ENCODE measurements at places on chromosomes 16 and 17. TPM values are rescaled to one million over a fixed set of nuclear protein-coding genes. Genes with fewer than 3 reads are reported as not detected.

The TMED6 gene
- total RNA-seq: 0.10 TPM

The RND2 gene
- total RNA-seq: 0.13 TPM

The TPPP3 gene
- total RNA-seq: 70.9 TPM

The SLC13A2 gene
- not detected for total RNA-seq

The DYNLL2 gene
- 18.6 TPM for total RNA-seq

The GABARAP gene
- total RNA-seq: 72.3 TPM

The CTRL gene
- 2.2 TPM for total RNA-seq

The CLN3 gene
- total RNA-seq: 28.0 TPM

- no peak for DNase-seq
Observed at GRCh38 chr16:4685292-4685691, 8.1 kb upstream of the NUDT16L1 start.

- no peak for DNase-seq
Observed at GRCh38 chr16:49333259-49333597, 40.4 kb upstream of the C16orf78 start.

DNA sequence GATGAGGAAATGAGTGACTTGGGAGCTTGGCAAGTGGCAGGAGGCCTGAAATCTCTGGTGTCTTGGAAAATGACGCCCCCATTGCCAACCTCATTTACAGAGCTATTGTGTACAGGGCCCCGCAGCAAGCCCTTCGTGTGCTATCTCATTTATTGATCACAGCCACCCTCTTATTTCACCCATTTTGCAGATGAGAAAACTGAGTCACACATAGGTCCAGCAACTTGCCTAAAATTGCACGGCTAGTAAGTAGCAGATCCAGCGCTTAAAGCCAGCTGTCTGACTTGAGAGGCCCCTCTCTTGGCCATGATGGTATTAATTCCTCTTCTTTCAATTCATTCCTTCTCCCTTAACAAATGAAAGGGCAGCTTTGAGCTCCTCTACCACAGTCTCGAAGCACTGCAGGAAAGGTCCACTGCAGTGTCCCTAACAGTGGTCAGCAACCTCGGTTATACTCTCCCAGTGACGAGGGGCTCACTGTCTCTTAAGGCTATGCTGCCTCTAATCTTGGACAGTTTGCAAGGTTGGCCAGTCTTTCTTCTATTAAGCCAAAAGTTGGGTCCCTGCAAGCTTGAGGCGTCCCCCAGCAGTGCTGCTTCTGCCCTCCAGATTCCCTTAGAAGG, 162.2 kb downstream of the COPRS start:
- DNase-seq: no peak

- no peak for DNase-seq
Observed at GRCh38 chr16:85667841-85668413, 20.8 kb downstream of the GINS2 start.

GRCh38 chr17:66687570-66688284, 147.2 kb upstream of the CACNG5 start:
- DNase-seq: no peak

GRCh38 chr16:81035398-81035974, at the start of gene ATMIN:
Gene ATMIN, plus strand, starts transcription at chr16:81035842. Its CDS starts 29 bp downstream, at chr16:81035871.
- DNase-seq: peak; percentile 96

DNA sequence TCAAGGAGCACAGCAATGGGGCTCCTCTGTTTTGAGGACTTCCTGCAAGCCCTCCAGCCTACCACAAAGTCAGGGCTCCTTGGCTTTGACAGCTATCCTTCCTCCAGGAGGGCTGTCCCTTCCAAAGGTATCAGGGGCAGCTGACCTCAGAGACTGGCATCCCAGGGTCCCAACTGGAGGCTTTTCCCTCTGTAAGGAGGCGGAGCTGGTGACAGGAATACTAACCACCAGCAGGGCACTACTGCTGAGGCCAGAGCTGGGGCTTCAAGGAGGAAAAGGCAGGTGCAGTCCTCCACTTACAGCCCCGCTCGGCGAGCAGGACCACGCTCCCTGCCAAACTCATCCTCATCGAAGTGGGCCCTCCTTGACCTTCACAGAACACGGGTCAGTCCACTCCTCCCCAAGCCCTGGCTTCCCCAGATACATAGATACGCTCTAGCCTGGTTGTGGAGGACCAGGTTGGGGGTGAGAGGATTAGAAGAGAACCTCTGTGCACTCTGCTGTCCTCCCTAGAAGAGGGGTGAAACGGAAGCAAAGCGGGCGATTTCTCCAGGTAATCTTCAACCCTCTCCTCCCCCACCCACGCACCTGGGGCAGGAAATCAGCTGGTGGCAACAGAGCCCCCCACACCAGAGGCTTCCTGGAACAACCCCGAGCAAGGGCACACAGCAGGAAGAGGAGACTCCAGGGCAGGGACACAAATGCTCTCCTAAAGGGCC, 20.5 kb downstream of the ST3GAL2 start:
- DNase-seq: no peak

GRCh38 chr17:21392266-21392665, 16.1 kb downstream of the KCNJ12 start:
- DNase-seq: no peak

Measured in HT-29 (cell line).